ENCODE measurements at places on chromosomes 6 and 20.
A peak's percentile ranks its signal among the peaks of the same experiment; 100 is the strongest.

GRCh38 chr6:10676403-10676802 lies 18.0 kb downstream of the C6orf52 start:
- DNase-seq: no peak

- DNase-seq: no peak
Measured at GRCh38 chr20:34583544-34583943, 25.0 kb downstream of the MAP1LC3A start.

- DNase-seq: peak; percentile 94
Measured at GRCh38 chr6:13248053-13248452, 80.3 kb downstream of the TBC1D7 start.

GRCh38 chr6:146790561-146791091 lies 191.9 kb downstream of the ADGB start:
- DNase-seq: no peak

DNA sequence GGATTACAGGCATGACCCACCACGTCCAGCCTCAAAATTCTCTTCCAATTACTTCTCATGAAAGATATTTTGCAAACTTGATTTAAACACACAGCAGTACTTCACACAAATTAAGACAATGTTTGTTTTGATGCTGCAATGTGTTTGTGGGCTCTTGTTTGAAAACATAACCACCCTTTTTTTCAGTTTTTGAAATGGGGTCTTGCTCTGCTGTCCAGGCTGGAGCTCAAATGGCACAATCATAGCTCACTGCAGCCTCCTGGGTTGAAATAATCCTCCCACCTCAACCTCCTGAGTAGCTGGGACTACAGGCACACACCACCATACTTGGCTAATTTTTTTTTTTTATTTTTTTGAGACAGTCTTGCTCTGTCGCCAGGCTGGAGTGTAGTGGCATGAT lies 31.0 kb downstream of the STAU1 start:
- DNase-seq: no peak

DNA sequence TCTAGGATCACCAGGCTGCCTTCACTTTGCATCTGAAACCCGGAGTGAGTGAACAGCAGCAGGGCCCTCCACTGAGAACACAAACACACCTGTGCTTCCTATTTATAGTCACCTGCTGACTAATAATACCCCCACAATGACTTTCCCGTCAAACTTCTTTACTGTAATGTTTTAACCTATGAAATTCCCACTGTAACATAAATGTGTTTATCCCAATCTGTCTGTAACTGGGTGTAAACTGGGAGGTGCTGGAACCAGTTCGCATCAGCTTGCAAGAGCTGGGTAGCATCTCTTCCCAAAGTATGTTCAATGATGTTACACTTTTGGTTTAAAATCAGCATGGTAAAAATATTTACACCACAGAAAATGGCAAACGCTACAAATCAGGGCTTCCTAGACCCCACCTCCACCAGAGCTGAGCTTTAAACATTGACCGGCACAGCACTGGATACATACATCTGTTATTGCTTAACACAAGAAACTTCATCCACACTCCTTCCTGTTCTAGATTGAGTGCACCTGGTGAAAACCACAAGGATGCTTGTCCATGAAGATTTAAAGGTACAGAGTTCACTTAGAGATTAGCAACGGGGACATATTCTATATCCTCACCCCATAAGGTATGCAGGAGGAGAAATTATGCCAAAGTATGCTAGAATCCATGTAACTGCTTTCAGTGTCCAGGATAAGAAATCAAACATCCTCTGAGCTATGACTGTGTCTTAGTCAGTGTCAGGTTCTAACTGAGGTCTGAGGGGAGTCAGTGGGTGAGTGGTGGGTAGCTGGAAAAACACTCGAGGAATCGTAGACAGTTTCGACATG lies 79.0 kb downstream of the ALDH8A1 start:
- peak; percentile 13 for DNase-seq

DNA sequence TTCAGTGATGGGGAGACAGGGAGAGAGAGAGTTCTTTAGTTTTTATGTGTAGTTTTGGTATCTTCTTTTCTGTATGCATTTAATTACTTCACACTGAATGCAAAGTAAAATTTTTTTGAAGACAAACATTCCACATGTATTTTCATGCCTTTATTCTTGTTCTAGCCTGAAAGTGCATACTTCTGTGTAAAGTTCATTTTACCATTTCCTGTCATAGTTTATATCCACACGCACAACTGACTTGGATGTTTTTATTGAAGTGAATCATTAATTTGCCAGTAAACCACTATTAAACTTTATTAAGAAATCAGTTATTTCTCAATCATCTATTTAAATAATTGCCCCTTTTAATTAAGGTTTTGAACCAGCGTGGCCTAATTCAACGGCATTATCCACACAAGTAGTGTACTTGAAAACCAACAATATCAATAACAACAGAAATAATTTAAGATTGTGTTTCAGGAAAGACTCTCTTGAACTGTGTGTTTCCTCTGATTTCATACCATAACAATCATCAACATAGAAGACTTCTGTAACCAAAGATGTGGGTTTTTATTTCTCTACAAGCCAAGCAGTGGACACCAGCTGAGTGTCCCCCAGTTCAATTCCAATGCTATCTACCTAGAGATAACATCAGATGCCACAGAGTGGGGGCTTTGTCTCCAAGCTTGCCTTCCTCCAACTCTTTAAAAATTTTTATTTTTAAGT lies 512.7 kb upstream of the JAG1 start:
- no peak for DNase-seq

GRCh38 chr20:2300420-2300819 lies 4.6 kb downstream of the TGM3 start:
- no peak for DNase-seq

- no peak for DNase-seq
Measured at GRCh38 chr6:24982231-24982630, 46.5 kb upstream of the RIPOR2 start.

GRCh38 chr6:109892451-109893435 lies 85.4 kb upstream of the GPR6 start:
- DNase-seq: no peak

DNA sequence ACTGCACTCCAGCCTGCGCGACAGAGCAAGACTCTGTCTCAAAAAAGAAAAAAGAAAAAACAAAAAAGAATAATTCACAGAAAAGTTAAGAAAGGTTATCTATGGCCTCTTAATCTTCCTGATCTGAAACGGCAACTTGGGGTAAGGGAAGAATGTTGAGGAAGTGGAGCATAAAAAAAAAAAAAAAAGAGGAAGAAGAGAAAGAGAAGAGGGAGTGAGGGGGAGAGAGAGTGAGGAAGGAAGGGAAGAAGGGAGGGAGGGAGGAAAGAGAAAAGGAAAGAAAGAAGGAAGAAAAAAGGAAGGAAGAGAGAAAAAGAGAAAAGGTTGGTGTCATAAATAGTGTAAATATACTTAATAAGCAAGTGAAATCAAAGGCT lies 68.9 kb upstream of the NCOA3 start:
- DNase-seq: no peak

DNA sequence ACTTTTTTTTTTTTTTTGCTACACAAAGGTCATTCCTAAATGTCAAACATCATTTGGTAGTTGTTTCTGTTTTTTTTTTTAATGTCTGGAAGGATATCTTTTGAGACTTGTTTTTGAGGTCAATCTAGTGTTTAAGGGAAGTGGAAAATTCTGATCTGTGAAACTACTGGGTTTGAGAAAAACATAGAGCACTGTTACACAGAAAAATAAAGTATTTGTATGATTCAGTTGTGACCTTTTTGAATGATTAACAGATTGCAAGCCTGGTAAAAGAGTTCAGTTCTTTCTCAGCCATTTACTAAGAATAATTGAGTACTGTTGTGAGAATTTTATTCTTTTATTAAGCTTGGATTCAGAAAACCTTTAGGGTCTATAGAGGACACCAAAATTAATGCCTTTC lies 276.7 kb downstream of the ADGRB3 start:
- no peak for DNase-seq

GRCh38 chr20:48265791-48266190 lies 480.5 kb upstream of the SULF2 start:
- no peak for DNase-seq

GRCh38 chr6:129608886-129609537 lies 101.0 kb downstream of the ARHGAP18 start:
- DNase-seq: no peak

GRCh38 chr20:7692478-7692877 lies 247.8 kb downstream of the HAO1 start:
- DNase-seq: no peak

DNA sequence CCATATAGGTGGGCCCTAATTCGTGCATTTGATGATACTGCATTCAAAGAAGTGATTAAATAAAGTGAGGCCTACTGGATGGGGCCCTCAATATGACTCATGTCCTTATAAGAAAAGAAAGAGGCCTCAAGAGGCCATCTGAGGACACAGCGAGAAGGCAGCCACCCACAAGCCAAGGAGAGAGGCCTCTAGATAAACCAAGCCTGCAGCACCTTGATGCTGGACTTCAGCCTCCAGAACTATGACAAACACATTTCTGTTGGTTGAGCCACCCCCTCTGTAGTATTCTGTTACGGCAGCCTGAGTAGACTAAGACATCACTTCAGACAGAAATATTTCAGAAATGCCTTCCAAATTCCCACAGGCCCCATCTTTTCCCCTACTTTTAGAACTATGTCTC lies 82.5 kb upstream of the PLEKHG1 start:
- no peak for DNase-seq

DNA sequence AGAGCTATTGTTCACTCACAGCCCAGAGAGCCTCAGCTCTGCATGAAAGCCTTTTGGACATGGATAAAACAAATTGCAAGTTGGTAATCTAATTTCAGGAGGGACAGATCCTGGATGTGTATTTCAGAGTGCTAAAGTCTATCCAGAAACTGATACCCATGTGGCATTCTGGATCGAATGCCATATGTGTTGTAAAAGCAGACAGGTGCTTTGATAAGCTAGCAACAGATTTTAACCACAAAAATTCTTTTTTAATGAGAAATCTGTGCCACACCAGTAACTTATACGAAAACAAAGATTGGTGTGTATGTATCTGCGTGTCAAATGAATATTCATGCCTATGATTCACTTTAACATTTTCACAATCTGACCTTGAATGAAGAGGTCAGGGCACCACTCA lies 936.6 kb upstream of the MAP3K7 start:
- DNase-seq: no peak

DNA sequence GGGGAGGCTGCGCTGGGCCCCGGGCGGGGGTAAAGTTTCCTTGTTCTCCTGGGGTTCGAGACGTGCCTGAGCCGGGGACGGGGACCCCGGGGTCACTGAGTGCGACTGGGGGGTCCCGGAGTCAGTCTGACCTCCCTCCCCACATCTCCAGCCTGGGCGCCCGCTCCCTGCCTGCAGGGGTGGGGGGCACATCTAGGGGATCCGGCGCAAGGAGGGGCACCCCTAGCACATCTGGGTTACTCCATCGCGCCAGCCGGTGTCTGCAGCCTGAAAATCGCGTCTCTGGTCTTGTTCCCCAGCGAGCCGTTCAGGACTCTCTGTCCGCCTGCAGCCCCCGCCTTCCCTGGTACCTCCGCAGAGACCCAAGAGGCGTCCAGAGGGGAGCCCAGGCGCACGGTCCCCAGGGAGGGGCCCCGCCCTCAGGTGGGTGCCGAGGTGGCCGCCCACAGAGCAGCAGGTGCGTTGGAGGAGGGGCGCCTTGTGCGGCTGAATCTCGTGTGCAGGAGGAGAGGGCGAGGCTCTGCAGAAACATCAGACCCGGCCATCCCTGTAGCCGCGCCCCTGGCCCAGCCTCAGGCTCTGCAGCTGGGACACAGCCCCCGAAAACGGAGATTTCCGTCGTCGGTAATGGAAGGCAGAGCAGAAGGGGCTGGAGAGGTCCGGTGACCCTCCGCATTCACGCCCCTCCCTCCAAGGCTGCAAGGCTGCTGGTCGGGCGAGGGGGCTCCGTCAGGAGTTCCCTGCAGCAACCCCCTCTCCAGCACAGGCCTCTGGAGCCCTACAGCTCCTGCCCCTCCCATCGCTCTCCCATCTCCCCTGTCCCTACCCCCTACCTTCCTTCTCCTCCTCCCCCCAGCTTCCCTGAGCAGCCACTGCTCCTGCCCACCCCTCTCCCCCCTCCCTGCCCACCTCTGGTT lies 628 bp upstream of the CHRNA4 start:
- DNase-seq: peak; percentile 79

DNA sequence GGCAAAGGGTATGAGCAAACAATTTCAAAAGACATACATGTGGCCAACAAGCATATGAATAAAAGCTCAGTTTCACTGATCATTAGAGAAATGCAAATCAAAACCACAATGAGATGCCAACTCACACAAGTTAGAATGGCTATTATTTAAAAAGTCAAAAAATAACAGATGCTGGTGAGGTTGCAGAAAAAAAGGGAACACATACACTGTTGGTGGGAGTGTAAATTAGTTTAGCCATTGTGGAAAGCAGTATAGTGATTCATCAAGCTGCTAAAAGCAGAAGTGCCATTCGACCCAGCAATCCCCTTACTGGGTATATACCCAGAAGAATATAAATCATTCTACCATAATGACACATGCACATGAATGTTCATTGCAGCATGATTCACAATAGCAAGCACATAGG lies 6.7 kb upstream of the KHDC1L start:
- no peak for DNase-seq

DNA sequence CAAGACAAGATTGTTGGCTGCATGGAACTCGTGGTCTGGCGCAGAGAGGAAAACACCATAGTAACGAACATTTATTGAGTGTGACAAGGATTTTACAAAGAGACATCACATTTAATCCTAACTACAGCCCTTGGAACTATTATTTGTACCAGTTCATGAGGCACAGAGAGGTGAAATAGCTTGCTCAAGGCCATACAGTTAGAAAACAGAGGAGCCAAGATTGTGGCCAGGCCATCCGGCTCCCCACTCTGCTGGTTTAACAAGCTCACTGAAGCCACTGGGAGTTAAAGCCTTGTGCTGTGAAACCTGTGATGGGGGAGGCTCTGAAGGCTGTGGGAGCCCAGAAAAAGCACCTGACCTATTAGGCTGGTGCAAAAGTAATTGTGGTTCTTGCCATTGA lies 74.9 kb upstream of the ZNFX1 start:
- no peak for DNase-seq
